Chondrocyte (in vitro differentiated cells): ENCODE measurements at places on chromosomes 11 and 22. TPM values are rescaled to one million over a fixed set of nuclear protein-coding genes. Genes with fewer than 3 reads are reported as not detected.

DNA sequence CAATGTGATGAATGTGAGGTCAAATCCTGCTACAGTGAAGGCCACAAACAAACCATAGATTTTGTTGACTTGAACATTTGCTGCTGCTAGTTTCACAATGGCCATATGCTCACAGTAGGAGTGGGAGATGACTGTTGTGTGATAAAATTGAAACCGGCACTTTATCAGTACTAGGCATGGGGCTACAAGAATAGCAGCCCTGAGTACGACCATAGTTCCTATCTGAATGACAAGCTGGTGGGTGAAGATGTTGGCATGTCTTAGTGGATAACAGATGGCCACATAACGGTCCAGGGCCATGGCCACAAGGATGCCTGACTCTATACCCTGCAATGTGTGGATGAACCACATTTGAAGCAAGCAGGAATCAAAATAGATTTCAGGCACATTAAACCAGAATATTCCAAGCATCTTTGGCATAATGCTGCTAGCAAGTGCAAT is 2.8 kb downstream of the OR52A1 start:
- no peak overlapping the region for H3K27ac ChIP-seq
- H3K36me3 ChIP-seq = no peaks in the 10 kb centered on the region
- H3K4me1 ChIP-seq = no peaks in the 10 kb centered on the region
- no peak overlapping the region for H3K4me3 ChIP-seq
- DNase-seq = no peak

DNA sequence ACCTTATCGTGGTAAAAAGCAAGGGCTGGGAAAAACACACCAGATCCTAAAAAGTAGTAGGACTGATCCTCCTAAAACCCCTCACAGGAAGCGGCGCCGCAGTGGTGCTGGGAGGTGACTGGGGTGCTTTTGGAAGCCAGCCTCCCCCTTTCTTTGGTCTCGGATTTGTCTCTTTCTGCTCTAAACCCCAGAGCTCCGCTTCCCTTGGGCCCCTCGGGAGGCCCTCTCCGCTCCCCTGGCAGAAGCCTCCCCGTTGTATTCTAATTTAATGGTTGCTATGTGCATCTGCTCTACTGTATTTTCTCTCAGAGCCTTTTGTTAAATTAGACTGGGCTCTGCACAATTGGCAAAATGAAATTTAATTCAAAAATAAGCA is 587.7 kb downstream of the OPCML start:
- DNase-seq = no peak
- H3K4me1 ChIP-seq = peaks cover 14% of the 10 kb centered on the region
- H3K36me3 ChIP-seq = no peaks in the 10 kb centered on the region
- no peak overlapping the region for H3K27ac ChIP-seq
- peak overlapping the region; percentile 56 for H3K4me3 ChIP-seq

- peaks cover 2% of the 10 kb centered on the region for H3K27me3 ChIP-seq
- no peak for DNase-seq
- no peaks in the 10 kb centered on the region for H3K4me1 ChIP-seq
- H3K4me3 ChIP-seq = no peak overlapping the region
- H3K36me3 ChIP-seq = peaks cover 2% of the 10 kb centered on the region
Measured at GRCh38 chr22:29115682-29116288, 43.0 kb downstream of the KREMEN1 start.

DNA sequence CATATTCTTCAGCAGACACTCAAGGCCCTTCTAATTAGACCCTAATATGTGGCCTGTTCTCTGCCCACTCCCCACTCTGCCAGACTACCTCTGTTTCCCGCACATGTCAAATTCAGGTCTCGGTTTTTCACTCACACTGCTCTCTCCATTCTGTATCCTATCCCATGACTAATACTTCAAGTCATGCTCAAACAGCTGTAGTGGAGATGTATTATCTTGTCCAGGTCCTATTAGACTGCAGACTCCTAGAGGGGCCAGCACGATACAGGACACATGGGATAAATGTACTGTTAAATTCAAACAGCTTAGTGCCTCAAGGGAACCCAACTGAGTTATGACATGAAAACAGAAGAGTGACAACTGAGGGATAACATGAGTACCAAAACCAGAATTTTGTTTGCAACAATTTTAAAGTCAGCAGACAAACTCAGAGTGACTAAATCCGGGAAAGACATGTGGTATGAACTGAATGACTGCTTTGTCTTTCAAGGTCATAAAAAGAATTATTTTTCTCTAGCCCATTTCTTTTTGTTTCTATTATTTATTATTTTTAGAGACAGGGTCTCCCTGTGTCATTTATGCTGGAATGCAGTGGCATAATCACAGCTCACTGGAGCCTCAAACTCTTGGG is 20.5 kb downstream of the ATP6V1E1 start:
- peaks cover 14% of the 10 kb centered on the region for H3K36me3 ChIP-seq
- DNase-seq = no peak
- no peak overlapping the region for H3K27ac ChIP-seq
- H3K27me3 ChIP-seq = no peaks in the 10 kb centered on the region
- no peak overlapping the region for H3K4me3 ChIP-seq
- H3K4me1 ChIP-seq = no peaks in the 10 kb centered on the region

DNA sequence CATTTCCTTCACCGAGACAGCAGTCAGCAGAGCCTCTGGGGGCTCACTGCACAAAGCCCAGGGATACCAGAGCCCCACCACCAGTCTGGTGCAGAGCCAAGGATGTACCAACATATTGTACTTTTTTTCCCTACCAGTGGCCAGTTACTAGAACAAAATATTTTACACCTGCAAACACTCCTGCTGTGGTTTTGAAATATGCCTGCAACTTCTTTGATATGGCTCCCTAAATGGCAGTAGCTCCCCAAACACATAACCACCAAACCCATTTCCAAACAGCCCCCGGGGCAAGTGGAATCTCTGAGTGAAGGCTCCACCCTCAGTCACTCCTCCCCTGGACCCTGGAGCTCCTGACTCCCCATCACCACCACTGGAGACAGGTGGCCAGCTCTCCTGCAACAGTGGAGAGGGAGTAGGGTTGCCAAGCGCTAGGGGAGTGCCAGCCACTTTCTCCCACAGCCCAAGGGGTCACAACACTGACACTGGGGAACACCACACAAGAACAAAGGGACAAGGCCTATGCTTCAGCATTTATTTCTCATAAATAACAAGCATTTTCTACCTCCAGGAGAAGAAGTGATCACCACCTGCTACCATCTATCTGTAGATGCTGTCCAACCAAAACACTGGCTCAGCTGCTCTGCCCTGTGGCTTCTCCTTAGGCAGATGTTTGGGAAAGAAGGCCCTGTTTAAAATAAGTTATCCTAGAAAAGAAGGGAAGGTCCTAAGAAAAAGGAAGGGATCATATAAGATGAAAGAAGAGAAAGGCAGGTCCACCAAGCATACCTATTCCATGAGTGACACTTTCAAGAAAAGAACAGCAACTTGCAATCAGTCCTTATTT is 15.1 kb downstream of the DGCR2 start:
- H3K36me3 ChIP-seq = no peaks in the 10 kb centered on the region
- H3K27me3 ChIP-seq = no peaks in the 10 kb centered on the region
- peaks cover 30% of the 10 kb centered on the region for H3K4me1 ChIP-seq
- peak overlapping the region; percentile 27 for H3K27ac ChIP-seq
- peak; percentile 32 for DNase-seq

GRCh38 chr11:19176629-19177186 is 25.1 kb downstream of the CSRP3 start:
- H3K27me3 ChIP-seq = no peaks in the 10 kb centered on the region
- H3K4me3 ChIP-seq = no peak overlapping the region
- DNase-seq = no peak
- H3K36me3 ChIP-seq = peaks cover 33% of the 10 kb centered on the region
- H3K4me1 ChIP-seq = no peaks in the 10 kb centered on the region

DNA sequence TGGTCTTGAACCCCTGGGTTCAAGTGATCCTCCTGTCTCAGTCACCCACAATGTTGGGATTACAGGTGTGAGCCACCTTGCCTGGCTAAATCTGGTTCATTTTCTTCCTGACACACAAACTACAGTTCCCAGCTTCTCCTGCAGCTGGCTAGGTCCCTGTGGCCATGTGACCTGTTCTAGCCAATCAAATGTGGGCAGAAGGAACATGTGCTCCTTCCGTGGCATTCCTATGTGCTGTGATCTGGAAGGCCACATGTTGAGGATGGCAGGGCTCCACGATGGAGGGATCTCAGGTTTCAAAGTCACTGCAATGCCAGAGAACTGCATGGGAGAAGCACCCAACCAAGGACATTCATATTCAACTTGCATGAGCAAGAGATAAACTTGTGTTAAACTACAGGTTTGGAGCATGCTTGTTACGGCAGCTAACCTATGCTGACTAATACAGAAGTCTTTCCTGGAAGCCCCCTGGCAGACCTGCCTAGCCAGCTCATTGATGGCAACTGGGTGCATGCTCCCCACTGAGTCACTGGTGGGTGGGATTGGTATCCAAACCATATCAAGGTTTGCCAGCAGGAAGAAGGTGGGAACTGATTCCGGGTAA is 86.0 kb downstream of the RPS6KA4 start:
- no peak for DNase-seq
- peaks cover 21% of the 10 kb centered on the region for H3K27me3 ChIP-seq
- no peak overlapping the region for H3K27ac ChIP-seq
- H3K4me1 ChIP-seq = peaks cover 30% of the 10 kb centered on the region
- H3K36me3 ChIP-seq = no peaks in the 10 kb centered on the region
- no peak overlapping the region for H3K4me3 ChIP-seq

DNA sequence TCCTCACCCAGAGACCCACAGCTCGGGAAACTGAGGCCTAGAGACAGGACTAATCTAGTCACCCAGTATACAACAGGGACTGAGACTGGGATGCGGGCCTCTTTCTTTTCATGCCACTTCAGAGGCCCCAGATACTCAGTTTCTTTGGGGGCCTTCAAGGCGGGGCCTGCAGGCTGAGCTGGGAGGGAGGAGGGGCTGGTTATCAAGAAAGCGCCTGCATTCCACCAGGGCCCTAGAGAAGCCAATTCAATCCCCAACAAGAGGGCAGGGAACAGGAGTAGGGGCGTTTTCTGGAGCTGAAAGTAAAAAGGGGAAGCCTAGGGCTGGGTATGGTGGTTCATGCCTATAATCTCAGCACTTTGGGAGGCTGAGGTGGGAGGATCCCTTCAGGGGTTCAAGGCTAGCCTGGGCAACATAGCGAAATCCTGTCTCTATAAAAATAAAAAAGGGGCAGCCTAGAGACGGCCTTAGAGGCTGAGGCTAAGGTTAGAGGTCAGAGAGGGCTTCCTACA is 1.6 kb downstream of the ATG2A start:
- DNase-seq = no peak
- peaks cover 10% of the 10 kb centered on the region for H3K36me3 ChIP-seq
- H3K27ac ChIP-seq = peak overlapping the region; percentile 95
- peak overlapping the region; percentile 87 for H3K4me3 ChIP-seq
- H3K27me3 ChIP-seq = no peaks in the 10 kb centered on the region
- H3K4me1 ChIP-seq = peaks cover 21% of the 10 kb centered on the region

DNA sequence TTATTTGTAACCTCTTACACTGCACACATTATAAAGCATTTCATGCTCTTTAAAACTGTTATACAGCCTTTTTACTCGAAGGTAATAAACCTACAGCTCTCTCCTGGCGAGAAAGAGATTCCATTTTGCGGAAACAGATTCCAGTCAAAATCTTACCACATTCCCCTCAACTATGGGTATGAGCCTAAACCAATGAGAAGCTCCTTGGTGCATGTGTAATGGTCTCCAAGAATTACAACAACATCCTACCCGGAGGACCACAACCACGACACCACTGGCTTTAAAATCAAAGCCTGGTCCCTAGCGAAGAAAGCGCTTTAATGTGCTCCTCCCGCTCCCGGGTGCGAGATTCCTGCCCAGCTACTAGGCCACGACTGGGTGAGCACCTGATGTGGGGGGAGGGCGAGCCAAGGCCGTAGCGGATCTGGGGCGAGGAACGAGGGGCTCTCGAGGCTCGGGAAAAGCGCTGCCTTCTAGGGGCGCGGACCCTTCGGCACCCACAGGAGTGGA is 821 bp downstream of the CELF1 start:
- DNase-seq = no peak
- peaks cover 1% of the 10 kb centered on the region for H3K36me3 ChIP-seq
- H3K4me1 ChIP-seq = peaks cover 38% of the 10 kb centered on the region
- H3K27ac ChIP-seq = peak overlapping the region; percentile 98
- peak overlapping the region; percentile 98 for H3K4me3 ChIP-seq
- H3K27me3 ChIP-seq = no peaks in the 10 kb centered on the region

DNA sequence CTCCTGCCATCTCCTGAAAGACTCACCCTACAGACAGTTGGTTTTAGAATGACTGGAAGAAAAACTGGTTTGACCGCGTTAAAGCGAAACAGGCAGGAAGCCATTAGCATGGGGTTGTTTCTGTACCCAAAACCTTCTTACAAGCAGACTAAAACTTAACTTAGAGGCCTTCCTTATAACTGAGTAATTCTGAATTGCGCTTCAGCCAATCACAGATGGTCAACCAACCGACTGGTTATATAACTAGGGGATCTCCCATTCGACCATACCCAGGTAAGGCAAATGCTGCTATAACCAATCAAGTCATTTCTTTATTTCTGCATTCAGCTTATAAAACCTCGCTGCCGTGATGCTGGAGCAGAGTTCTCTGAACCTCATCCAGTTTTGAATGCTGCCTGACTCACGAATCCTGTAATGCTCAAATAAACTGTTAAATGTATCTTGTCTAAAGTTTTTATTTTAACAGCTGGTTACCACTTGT is 87.8 kb upstream of the DRD2 start:
- H3K27me3 ChIP-seq = peaks cover 32% of the 10 kb centered on the region
- DNase-seq = no peak
- H3K27ac ChIP-seq = no peak overlapping the region

DNA sequence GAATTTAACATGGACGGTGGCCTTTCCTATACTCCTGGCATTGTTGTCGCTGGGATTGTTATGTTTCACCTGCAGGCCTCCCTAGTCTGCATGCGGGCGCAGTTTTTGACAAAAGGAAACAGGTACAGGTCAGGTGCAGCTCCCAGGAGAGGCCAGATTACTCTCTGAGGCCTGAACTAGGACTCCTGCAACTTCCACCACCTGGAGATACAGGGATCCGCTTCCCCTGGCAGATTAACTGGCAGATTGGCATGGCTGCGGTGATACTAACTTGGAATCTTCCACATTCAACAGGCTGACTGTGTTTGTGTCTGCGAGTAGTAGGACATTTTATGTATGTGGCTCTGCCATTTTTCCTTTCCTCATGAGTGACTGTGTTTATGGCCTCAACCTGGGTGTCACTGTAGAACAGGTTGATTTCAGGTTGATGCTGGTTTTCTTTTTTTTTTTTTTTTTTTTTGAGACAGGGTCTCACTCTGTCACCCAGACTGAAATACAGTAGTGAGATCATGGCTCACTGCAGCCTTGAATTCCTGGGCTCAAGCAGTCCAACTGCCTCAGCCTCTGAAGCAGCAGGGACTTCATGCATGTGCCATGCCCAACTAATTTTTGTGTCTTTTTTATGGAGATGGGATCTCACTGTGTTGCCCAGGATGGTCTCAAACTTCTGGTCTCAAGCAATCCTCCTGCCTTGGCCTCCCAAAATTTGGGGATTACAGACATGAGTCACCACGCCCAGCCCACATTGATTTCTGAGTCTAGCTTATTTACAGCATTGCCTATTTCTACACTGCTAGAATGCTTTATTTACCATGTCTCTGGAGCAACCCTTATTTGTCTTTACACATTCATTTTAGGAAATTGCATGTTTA is 1.7 kb upstream of the USP28 start:
- no peaks in the 10 kb centered on the region for H3K27me3 ChIP-seq
- peaks cover 45% of the 10 kb centered on the region for H3K4me1 ChIP-seq
- H3K36me3 ChIP-seq = no peaks in the 10 kb centered on the region
- no peak overlapping the region for H3K27ac ChIP-seq

GRCh38 chr22:24512043-24512442 is 16.9 kb downstream of the UPB1 start:
- H3K27me3 ChIP-seq = no peaks in the 10 kb centered on the region
- H3K27ac ChIP-seq = no peak overlapping the region
- peaks cover 34% of the 10 kb centered on the region for H3K4me1 ChIP-seq

CRYBB3 gene
- total RNA-seq = not detected in 3 replicates

MYOD1 gene
- not detected in 3 replicates for total RNA-seq

RPL3 gene
- 1,302 to 1,415 TPM (median 1,326 TPM) in 3 replicates for total RNA-seq
